ENCODE measurements at places on chromosomes 16 and 17. TPM values are rescaled to one million over a fixed set of nuclear protein-coding genes. Genes with fewer than 3 reads are reported as not detected.

DNA sequence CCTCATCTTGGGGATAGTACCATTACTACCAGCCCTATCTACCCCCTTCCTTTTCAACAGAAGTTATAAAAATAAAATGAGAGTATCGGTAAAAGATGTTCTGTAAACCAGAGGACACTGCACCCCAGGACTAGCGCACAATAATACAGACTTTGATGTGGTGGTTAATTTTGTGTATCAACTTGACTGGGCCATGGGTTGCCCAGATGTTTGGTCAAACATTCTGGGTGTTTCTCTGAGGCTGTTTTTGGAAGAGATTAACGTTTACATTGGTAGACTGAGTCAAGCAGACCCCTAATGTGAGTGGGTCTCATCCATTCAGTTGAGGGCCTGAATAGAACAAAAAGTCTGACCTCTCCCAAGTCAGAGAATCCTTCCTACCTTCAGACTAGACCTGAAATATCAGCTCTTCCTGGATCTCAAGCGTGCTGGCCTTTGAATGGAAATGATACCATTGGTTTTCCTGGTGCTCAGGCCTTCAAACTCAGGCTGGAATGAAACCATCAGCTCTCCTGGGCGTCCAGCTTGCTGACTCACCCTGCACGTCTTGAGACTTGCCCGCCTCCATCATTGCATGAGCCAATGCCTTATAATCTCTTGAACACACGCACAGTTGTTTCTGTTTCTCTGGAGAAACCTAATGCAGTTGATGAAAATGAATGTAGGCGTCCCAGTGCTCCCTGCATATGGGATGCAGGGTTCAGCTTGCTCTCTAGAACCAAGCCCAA, 10.1 kb downstream of the MRM1 start:
- peak; percentile 86 for DNase-seq

DNA sequence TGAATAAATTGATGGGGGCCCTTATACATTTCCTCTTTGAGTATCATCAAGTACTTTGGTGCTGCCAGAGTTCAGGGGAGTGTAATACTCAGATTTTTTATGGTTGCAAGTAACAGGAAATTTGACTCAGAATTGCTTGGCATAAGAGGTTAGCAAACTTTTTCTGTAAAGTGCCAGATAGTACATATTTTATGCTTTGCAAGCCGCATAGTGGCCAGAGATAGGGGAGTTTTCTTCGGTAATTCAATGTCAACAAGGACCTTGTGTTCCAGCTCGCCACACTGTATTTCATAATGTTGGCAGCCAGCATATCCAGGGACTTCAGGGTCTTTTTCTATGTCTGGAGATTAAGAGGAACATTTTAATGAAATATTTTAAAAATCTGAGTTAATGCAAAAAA, 51.0 kb upstream of the MARCHF10 start:
- peak; percentile 75 for DNase-seq

DNA sequence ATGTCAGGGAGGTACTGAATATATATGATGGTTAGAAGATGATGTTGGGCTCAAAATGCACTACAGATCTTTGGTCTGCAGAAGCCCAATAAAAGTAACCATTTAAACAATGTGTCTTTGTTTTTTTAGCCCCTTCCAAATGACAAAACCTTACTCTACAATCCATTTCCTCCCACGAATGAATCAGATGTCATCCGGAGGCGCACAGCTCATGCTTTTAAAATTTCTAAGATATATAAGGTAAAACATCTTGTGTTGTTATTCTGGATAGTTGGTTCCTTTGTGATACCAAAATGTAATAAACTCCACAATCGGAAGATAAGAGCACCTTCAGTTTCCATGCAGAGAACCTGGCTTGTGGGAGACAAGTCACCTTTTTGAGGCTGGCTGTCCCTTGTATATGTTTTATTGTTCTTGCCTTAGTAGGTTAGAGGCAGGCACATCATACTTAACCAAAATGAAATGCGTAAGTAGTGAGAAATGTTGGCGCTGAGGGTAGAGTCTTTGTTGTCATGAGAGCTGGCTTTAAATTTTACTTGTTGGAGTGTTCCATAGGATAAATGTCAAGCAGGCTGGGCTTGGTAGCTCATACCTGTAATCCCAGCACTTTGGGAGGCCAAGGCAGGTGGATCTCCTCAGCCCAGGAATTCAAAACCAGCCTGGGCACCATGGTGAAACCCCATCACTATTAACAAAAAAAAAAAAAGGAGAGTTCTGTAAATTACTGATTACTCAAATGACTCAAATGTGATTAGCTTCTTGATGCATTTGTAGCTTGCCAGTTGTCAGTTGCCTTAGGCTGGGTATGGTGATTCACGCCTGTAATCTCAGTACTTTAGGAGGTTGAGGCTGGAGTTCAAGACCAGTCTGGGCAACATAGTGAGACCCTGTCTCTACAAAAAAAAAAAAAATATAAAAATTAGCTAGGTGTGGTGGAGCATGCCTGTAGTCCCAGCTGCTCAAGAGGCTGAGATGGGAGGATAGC, 19.7 kb upstream of the SNTB2 start:
- peak; percentile 26 for DNase-seq

- DNase-seq, result peak; percentile 67
Measured at GRCh38 chr16:67571464-67571863, 9.1 kb downstream of the CTCF start.

GRCh38 chr17:2372180-2372579, 28.7 kb downstream of the MNT start:
- DNase-seq, result no peak

The CLDN7 gene
- not detected for total RNA-seq

- DNase-seq, result peak; percentile 66
Measured at GRCh38 chr17:56141046-56141839, 12.0 kb upstream of the ANKFN1 start.

GRCh38 chr17:73098919-73099318, 6.4 kb upstream of the SLC39A11 start:
- DNase-seq, result no peak

The SHISA6 gene
- not detected for total RNA-seq

The ITGAD gene
- total RNA-seq, result not detected

- peak; percentile 39 for DNase-seq
Measured at GRCh38 chr16:21628772-21629171, 23.6 kb downstream of the IGSF6 start.

The CDH11 gene
- total RNA-seq, result 397 TPM

Measured in fibroblast of the aortic adventitia (primary cell).